Left lung (tissue), 14 donors: ENCODE measurements at places on chromosomes 11 and 22. TPM values are rescaled to one million over a fixed set of nuclear protein-coding genes. Genes with fewer than 3 reads are reported as not detected.
A peak's percentile ranks its signal among the peaks of the same experiment; 100 is the strongest.

DNA sequence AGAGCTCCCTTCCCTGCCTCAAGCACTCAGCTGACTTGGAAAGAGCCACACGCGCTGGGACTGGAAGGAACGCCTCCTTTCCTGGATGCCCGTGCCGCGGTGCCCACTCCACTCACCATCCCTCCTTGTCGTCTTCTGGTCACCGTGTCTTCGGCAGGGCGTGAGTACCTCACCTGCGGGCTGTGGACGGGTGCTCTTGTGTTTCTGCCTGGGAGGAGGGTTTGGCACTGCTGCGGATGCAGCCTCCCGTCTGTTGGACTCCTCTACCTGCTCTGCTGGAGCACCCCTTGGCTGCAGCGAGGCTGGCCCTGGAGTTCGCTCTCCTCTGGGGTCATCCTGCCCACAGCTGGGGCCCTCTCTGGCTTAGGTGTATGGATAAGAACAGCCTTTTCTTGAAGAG is 612.7 kb downstream of the BRD1 start:
- H3K4me3 ChIP-seq = no peak overlapping the region
- no peak for DNase-seq

DNA sequence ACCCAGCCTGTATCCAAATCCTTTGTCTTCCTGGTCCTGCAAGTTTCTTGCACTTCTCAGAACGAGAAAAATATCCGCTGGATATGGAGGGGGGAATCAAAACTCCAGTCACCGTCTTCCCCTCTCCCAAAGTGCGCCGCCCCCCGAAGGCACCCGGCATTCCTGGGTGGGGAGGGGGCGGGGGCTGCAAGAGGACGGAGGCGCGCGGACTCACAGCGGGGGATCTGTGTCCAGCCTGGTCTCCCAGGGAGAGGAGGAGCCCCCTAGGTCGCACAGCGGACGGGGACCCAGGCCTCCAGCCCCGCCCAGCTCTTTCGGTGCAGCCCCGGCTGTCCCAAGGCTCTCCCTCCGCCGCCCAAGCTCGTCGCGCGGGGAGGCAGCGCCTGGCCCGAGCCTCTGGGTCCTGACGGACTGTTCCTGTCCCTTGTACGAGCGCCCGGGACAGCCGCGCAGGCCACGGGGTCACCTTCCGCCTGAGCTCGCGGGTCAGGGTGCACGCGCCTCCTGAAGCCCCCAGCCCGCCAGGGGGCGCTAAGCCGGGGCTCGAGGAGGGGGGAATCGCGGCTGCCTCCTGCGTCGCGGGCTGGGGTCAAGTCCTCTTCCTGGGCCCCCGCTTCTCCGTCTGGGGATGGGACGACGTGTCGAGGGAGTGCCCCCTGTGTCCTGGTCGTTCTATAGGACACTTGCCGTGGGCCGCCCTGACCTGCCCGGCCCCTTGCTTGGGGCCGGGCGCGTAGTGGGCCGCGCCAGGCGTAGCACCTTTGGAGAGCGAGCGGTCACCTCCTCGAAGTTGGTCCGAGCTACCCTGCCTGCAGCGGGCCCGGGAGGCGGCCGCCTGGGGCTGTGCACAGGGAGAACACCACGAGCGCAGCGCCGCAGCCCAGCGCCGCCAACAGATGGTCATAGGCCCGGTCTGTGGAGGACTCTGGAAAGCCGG is 2.4 kb upstream of the WNT11 start:
- H3K4me3 ChIP-seq = peak overlapping the region; percentile 55
- no peaks in the 10 kb centered on the region for H3K36me3 ChIP-seq
- no peak overlapping the region for H3K27ac ChIP-seq
- peaks cover 23% of the 10 kb centered on the region for H3K4me1 ChIP-seq
- peak; percentile 83 for DNase-seq

GRCh38 chr11:8202516-8203413 is 33.9 kb upstream of the RIC3 start:
- H3K4me3 ChIP-seq = no peak overlapping the region
- peaks cover 26% of the 10 kb centered on the region for H3K4me1 ChIP-seq
- DNase-seq = peak; percentile 30
- no peaks in the 10 kb centered on the region for H3K27me3 ChIP-seq
- H3K36me3 ChIP-seq = no peaks in the 10 kb centered on the region

GRCh38 chr11:13782390-13783075 is 114.1 kb downstream of the FAR1 start:
- no peaks in the 10 kb centered on the region for H3K27me3 ChIP-seq
- H3K27ac ChIP-seq = no peak overlapping the region
- no peaks in the 10 kb centered on the region for H3K4me1 ChIP-seq
- DNase-seq = no peak
- H3K36me3 ChIP-seq = no peaks in the 10 kb centered on the region

DNA sequence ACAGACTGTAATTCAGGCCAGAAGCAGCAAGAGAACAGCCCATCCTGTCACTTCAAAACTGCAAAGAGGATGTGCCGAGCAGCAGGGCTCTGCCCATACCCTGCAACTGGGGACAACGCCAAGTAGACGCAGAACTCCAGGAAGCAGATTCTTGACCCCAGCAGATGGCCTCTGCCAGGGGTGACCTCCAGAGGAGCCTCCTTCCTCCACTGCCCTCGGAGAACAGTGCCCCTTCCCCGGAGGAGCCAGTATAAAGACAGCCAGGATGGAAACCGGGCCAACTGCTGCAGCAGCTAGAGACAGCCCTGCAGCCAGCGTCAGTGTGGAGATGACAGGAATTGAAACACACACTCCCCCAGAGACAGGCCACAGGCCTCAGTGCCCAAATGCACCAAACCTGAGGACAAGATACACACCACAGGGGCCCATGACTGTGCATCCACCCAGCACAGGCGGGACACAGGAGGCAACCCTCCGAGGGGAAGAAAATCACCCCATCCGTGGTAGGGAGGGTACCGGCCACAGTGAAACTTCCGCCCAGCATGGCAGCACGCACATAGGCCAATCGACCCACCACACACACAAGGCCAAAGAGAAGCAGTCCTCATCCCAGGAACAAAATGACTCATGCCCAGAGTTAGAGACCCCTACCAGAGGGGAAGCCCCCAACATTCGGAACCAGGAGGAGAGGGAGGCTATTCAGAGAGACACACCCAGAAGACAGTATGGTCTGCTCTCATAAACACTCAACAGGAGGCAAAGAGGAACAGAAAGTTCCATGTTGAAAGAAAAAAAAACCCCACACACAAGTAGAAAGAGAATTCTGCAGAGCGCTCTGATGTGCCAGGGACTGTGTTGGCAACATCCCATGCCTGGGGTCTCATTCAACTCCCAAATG is 5.6 kb downstream of the AHNAK start:
- H3K27me3 ChIP-seq = peaks cover 24% of the 10 kb centered on the region
- peaks cover 7% of the 10 kb centered on the region for H3K36me3 ChIP-seq
- no peak overlapping the region for H3K4me3 ChIP-seq

DNA sequence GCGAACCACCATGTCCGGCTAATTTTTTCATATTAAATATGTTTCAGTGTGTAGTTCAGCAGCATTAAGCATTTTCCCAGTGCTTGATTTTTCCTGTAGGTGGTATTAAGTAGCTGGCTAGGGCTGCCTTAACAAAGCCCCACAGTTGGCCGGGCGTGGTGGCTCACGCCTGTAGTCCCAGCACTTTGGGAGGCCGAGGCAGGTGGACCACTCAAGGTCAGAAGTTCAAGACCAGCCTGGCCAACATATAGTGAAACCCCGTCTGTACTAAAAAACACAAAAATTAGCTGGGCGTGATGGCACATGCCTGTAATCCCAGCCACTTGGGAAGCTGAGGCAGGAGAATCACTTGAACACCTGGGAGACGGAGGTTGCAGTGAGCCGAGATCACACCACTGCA is 33.5 kb upstream of the TOLLIP start:
- no peak overlapping the region for H3K4me3 ChIP-seq
- H3K36me3 ChIP-seq = no peaks in the 10 kb centered on the region
- H3K27ac ChIP-seq = no peak overlapping the region

GRCh38 chr22:49540913-49541692 is 286.6 kb downstream of the BRD1 start:
- no peak overlapping the region for H3K27ac ChIP-seq
- DNase-seq = no peak
- H3K36me3 ChIP-seq = no peaks in the 10 kb centered on the region
- no peak overlapping the region for H3K4me3 ChIP-seq
- no peaks in the 10 kb centered on the region for H3K4me1 ChIP-seq
- no peaks in the 10 kb centered on the region for H3K27me3 ChIP-seq

- no peak overlapping the region for H3K4me3 ChIP-seq
- no peak overlapping the region for H3K27ac ChIP-seq
- DNase-seq = no peak
- H3K36me3 ChIP-seq = no peaks in the 10 kb centered on the region
- H3K4me1 ChIP-seq = no peaks in the 10 kb centered on the region
These were observed 16.0 kb upstream of the PICK1 start for GRCh38 chr22:38040953-38041759.

GRCh38 chr11:87201376-87201775 is 163.6 kb downstream of the TMEM135 start:
- H3K36me3 ChIP-seq = no peaks in the 10 kb centered on the region
- no peaks in the 10 kb centered on the region for H3K27me3 ChIP-seq
- no peak for DNase-seq

DNA sequence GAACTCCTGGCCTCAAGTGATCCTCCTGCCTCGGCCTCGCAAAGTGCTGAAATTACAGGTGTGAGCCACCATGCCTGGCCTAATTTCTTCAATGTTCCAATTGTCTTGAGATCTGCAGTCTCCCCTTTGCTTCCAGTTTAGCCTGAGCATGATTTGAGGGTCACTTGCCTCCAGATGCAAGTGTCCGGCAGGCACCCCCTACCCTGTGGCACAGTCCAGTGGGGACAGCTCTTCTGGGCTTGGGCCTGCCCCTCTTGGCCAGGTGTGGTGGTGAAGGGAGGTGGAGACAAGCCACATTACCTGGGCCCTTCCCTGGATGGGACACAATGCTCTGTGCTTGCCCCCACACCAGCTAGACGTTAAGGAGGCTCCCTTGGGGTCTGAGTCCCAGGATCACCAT is 21.3 kb upstream of the CACNG2 start:
- no peak for DNase-seq
- no peak overlapping the region for H3K27ac ChIP-seq
- no peak overlapping the region for H3K4me3 ChIP-seq
- H3K36me3 ChIP-seq = no peaks in the 10 kb centered on the region
- peaks cover 84% of the 10 kb centered on the region for H3K27me3 ChIP-seq

DNA sequence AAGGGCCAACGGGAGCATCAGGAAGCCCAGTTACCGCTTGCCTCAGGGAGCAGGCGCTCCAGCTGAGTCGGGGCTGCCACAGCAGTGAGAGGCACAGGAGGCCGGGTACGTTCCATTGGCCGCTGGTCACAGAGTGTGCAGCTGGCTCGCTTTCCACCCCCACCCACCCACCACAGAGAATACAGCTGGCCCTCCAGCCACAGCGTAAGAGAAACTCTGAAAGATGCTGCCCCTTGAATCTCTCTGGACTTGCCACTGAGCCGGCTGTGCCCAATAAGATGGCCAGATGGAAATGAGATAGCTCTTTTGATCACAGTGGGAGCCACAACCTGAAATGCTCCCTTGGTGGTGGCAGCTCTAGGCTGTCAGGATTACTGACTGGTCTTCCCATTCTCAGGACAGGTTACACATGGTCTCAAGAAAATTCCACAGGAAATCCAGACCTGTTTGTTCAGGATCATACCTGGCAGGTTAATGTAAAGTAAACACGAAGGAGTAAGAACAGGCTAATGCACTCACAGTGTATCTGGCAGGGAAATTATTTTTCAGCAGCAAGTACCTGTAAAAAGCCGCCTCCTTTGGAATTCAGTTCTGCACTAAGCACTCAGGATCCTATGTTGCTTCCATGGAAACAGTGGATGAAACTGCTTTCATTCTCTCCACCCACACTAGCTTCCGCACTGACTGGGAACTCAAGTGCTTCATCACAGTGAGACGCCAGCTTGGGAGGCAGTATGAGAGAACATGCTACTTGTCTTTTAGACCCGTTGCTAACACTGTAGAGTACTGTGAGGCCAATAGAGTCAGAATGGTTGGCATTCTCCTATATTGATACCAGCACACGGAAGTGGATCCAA is 16.5 kb downstream of the SIAE start:
- H3K27me3 ChIP-seq = no peaks in the 10 kb centered on the region
- peaks cover 4% of the 10 kb centered on the region for H3K36me3 ChIP-seq
- H3K4me1 ChIP-seq = no peaks in the 10 kb centered on the region
- no peak overlapping the region for H3K27ac ChIP-seq

GRCh38 chr11:79678780-79679452 is 238.1 kb upstream of the TENM4 start:
- no peaks in the 10 kb centered on the region for H3K27me3 ChIP-seq
- H3K36me3 ChIP-seq = no peaks in the 10 kb centered on the region
- no peak overlapping the region for H3K27ac ChIP-seq
- H3K4me3 ChIP-seq = no peak overlapping the region

DNA sequence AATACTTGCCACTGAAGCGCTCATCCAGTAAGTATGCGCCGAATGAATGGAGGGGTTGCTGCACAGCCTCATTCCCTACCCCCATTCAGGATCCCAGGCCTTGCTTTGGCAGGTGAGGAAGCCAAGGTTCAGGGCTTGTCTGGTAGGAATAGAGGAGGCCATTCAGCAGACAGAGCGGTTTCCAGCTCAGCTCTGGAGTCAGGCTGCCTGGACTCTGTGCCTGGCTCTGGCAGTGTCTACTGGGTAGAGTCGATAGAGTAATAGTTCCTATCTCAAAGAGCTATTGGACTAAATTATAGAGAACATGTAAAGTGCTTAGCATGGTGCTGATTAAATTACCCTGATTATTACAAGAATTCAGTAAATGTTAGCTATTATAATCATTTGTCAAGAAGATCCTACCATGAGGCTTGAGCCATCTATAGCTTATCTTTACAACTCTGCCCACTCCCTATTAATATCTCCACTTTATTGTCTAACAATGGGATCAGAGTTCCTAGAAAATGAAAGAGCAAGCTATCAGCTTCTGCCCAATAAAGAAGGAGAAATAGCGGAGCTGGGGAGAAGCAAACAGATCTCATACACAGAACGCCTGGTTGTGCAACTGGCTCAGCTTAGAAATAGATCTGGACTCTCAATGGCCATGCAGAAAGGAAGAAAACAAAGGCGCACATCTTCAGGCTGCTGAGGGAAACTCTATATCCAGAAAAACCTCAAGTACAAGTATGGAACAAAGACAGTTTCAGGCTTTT is 6.6 kb upstream of the SNX32 start:
- H3K27me3 ChIP-seq = no peaks in the 10 kb centered on the region
- H3K27ac ChIP-seq = no peak overlapping the region
- no peak overlapping the region for H3K4me3 ChIP-seq
- DNase-seq = no peak
- no peaks in the 10 kb centered on the region for H3K4me1 ChIP-seq

GRCh38 chr11:116710001-116710674 is 62.6 kb downstream of the BUD13 start:
- no peaks in the 10 kb centered on the region for H3K4me1 ChIP-seq
- no peak overlapping the region for H3K27ac ChIP-seq

LMNTD2 gene
- 4.5 TPM for total RNA-seq

SCGB1C1 gene
- not detected for total RNA-seq

SLCO2B1 gene
- total RNA-seq = 145 TPM

TYR gene
- not detected for total RNA-seq

SYT9 gene
- not detected for total RNA-seq

OR4C12 gene
- not detected for total RNA-seq

CATSPERZ gene
- total RNA-seq = not detected

SPI1 gene
- 194 TPM for total RNA-seq

MS4A12 gene
- not detected for total RNA-seq
